A549 treated with Mapracorat at 1 μM for 4 hours (cell line): ENCODE measurements at places on chromosomes 5 and 9. TPM values are rescaled to one million over a fixed set of nuclear protein-coding genes. Genes with fewer than 3 reads are reported as not detected.

The PRDM9 gene
- total RNA-seq: not detected in 5 replicates

The MORN5 gene
- total RNA-seq: not detected in 5 replicates

The CATSPER3 gene
- 0.22 to 0.41 TPM (median 0.37 TPM) in 5 replicates for total RNA-seq

The LIX1 gene
- not detected in 5 replicates for total RNA-seq

The SV2C gene
- 0.04 TPM in 1 of 5 replicates, not detected in the others for total RNA-seq

The SAPCD2 gene
- 13.5 to 26.0 TPM (median 23.9 TPM) in 5 replicates for total RNA-seq

The TSSK1B gene
- not detected in 5 replicates for total RNA-seq

The KIF12 gene
- 2.0 to 2.6 TPM (median 2.2 TPM) in 5 replicates for total RNA-seq

The ISL1 gene
- total RNA-seq: 0.13 TPM in 1 of 5 replicates, not detected in the others

The GMCL2 gene
- not detected in 5 replicates for total RNA-seq

The ROR2 gene
- total RNA-seq: 0.88 to 1.6 TPM (median 1.3 TPM) in 5 replicates

The PCDHGC4 gene
- not detected in 5 replicates for total RNA-seq

The IRX1 gene
- total RNA-seq: not detected in 5 replicates

The SAP30L gene
- total RNA-seq: 29.0 to 35.0 TPM (median 31.5 TPM) in 5 replicates
